ENCODE measurements at places on chromosomes 6 and 20.

GRCh38 chr6:14207448-14207847 lies 89.9 kb downstream of the CD83 start:
- no peak for DNase-seq

DNA sequence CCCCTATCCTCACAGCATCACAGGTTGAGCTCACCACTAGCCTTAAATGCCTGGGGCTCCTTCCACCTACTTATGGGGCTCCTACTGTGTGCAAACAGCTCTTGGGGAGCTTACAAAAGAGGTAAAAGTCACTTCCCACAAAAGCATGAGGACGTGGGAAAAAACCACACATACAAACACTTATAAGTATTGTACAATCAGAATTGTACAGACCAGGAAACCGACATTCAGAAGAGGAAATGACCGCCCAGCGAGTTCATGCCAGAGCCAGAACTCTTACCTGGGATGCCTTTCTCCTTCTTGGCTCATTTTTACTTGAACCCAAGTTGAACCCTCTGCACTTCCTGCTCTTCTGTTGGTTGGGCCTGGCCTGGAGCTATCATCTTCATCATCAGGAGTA lies 6.3 kb upstream of the PPP1R16B start:
- DNase-seq: peak; percentile 44

DNA sequence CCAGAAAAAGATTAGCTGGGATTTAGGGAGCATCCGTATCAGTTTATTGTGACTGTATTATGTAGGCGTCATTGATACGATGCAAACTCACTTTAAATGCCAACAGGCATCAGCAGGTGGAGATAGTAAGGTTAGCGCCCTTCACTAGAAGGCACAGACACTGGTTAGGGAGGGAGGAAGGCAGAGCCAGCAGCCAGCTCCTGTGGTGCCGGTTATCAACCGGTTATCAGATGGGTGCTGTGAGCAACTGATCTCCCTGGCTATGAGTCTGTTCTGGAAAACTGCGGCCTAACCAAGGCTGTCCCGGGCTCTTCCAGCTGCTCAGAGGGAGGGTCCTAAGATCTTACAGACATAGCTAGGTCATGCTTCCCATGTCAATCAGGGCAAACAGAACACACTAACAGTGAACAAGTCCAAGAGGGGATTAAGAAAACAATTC lies 47.5 kb upstream of the CD93 start:
- no peak for DNase-seq

GRCh38 chr6:150228072-150228733 lies 85.4 kb downstream of the PPP1R14C start:
- DNase-seq: no peak

- peak; percentile 22 for DNase-seq
Measured at GRCh38 chr6:83061190-83061589, 4.5 kb downstream of the UBE3D start.

GRCh38 chr6:42698217-42698616 lies 24.2 kb downstream of the PRPH2 start:
- DNase-seq: no peak

DNA sequence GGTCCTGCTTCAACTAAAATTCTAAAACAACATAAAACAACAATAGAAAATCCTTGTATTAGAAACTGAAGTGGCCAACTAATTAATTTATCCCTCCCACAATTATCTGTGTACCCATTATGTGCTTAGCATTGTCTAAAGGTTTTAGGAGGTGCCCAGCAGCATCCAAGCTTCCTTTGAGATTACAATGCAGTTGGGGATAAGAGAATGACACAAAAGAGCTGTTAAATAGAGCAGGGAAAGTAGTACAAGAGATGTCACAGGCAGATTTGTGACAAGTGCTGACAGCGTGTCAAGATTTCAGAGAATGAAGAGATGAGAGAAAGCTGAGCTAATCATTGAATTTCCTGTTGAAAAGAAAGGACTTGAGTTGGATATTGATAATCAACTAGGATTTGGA lies 204.8 kb downstream of the OTOR start:
- DNase-seq: no peak

DNA sequence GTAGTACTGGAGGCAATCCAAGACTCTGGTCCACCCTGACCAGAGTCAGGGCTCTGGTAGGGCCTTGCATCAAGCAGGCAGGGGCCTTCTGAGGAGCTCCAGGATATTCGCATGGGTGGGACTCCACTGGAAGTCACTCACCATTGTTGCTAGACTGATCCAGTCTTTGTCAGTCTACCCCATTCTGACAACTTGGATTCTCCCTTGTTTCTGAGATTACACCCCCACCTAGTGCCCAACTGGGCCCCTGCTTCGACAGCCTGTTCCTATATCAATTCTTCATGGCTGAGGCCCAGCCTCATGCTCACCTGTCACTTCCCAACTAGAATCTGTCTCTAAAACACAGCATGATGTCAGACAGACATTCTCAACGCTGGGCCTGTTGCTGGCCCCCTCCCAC lies 5.2 kb downstream of the SLC35D3 start:
- peak; percentile 35 for DNase-seq

- DNase-seq: no peak
Measured at GRCh38 chr6:50707652-50708300, 5.5 kb upstream of the TFAP2D start.

- no peak for DNase-seq
Measured at GRCh38 chr6:13865141-13865540, 50.8 kb upstream of the MCUR1 start.

DNA sequence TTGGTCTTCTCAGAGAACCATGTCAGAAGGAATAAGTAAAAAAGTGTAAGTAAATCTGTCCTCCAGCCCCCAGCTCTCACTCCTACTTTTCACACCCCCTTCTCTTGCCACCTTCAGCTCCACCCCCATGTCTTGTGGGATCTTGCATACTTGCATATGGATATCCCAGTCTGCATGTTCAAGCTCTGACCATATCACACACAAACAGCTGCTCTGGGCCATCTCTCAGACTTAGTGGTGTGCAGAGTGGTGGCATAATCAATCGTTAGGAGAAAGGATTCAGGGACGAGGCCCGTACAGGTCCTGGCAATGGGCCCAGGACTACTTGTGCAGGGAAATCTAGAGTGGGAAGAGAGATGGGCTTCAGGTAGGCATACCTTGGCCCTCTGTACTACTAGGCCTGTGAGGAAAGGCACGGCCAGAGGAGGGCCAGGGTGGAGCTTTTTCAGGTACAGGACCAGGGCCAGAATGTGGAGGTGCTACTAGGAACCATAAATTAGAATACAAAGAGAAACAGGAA lies 112.0 kb upstream of the SGK1 start:
- DNase-seq: no peak

DNA sequence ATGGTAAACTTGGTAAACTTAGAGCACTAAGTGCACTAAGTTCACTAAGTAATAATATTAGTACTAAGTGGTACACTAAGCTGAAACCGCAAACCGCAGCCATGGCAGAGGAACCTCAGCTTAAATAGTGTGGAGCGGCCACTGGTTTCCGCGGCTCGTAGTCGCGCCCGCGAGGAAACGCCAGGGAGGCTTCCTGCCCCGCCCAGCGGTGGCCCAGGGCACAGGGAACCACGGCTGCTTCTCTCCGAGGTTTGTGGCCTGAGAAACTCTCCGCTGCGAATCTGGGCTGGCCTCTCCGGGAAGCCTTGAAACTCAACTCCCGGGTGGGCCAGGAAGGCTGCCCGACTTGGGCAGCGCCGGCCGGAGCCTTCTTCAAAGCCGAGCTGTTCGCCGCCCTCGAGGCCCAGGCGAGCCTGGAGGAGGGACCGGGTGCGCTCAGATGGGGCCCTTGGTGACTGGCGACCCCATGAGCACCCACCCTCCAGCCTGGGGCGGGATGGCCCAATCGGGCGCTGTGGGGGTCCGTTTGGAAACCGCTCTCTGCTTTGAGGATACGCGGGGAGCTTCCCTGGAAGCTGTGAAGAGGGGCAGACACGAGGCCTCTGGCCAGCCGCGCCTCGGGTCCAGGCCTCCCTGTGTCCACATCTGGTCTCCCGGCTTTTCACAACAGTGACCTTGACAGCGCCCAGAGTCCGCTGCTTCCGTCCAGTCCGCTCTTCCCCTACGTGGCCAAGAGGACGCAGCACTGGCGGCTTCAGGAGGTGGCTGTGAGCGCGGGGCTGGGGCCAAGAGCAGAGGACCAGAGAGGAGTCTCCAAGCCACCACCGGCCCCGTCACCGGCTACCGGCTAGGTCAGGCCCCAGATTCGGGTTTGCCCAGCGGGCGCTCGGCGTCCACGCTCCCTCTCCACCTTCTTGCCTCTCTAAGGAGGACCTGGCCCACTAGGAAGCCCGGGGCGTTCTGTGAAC lies 25.4 kb upstream of the HLA-E start:
- peak; percentile 93 for DNase-seq

DNA sequence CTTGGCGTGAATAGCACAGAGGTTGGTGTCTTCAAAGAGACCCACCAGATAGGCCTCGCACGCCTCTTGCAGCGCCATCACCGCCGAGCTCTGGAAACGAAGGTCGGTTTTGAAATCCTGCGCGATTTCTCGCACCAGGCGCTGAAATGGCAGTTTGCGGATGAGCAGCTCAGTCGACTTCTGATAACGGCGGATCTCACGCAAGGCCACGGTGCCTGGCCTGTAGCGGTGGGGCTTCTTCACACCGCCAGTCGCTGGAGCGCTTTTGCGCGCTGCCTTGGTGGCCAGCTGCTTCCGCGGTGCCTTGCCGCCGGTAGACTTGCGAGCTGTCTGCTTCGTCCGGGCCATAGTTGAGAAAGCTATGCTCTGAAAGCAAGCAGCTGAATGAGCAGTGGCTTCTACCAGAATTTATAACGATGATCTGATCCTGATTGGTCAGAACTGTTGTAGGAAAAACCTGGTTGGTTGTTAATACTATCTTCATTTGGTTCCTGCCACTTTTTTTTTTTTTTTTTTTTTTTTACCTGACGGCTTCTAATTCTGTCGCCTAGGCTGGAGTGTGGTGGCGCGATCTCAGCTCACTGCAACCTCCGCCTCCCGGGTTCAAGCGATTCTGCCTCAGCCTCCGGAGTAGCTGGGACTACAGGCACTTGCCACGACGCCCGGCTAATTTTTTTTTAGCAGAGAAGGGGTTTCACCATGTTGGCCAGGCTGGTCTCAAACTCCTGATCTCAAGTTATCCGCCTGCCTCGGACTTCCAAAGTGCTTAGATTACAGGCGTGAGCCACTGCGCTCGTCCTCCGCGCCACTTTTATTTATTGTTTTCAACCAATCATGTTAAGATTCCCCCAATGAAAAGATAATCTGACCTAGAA lies 21.5 kb downstream of the OR2B2 start:
- DNase-seq: peak; percentile 96

- no peak for DNase-seq
Measured at GRCh38 chr6:52186480-52186879, 305 bp downstream of the IL17A start.

DNA sequence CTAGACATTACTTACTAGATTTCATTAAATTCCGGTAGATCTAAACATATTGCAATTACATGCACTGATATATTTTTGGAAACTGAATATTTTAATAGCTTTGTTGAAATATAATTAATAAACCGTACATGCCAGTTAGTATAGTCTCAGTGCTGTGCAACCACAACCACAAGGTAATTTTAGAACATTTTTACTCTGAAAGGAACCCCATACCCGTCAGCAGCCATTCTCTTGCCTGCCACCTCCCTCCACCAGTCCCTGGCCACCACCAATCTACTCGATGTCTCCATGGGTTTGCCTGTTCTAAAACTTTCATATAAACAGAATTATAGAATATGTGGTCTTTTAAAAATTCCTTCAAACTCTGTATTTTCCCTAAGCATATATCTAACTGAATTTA lies 293.9 kb downstream of the THBS2 start:
- DNase-seq: no peak

DNA sequence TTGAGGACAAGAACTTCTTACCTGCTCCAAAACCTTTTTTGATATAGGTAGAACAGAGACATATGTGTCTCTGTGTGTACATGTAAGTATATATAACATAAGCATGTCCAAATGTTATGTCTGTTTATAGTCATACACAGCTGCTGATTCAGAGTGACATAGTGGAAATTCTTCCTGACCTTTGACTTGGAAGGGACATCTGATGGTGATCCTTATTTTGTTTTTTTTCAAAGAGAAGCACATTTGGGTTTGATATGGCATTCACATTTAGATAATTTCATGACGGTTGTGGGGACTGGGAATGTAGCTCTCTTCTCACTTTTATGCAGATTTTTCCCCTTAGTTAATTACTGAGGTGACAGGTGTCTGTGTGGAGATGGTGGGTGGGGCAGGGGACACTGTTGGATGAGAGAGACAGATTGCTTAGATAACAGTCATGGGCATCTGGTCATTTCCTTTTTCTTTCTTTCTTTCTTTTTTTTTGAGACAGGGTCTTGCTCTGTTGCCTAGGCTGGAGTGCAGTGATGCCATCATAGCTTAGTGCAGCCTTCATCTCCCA lies 39.0 kb downstream of the FARS2 start:
- DNase-seq: no peak

DNA sequence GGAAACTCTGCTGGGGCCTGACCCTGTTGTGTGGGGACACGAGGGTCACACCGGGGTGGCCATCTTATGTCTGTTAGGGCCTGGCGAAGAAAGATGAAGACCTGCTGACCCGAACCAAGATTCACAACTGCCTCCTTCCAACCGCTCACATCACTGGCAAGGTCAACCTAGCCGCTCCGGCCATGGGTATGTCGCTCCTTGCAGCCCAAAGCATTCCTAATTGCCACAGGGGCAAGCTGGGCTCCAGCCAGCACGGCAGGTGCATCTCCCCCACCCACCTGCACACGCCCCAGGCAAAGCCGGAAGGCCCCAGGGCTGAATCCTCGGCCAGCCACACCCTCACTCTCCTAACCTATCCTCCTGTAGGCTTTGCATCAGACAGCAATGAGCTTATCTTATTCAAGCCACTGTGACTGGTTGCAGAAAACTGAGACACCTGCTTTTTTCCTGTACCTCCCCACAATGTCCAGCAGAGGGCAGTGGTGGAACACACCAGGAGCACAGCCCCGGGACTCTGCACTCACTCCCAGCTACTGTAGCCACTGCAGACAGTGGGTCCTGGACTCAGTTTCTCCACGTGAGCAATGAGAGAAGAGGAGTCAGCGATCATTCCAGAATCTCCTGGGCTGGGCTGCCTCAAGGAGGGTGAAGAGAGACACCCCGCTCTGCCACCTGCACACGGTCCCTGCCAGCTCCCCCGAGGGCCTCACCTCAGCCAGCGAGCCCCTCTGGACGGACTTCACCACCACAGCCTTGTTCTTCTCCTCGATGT lies 170.2 kb downstream of the PREX1 start:
- DNase-seq: peak; percentile 51

DNA sequence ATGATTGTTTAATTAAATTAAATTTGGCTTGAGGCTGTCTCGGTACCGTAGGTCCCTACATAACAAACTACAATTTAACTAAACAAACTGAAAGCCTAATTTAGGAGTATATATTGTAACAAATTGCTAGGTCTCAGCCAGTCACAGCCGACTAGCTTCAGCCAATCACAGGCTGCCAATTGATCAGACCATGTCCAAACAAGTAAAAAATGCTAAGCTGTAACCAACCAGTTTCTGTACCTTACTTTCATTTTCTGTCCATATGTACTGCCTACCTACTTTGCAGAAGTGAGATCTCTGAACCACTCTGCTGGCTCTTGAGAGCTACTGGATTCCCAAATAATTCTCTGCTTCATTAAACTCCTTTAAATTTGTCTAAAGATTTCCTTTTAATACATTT lies 648.0 kb upstream of the GJE1 start:
- DNase-seq: peak; percentile 90

Measured in AML-193 (cell line).